ENCODE measurements at places on chromosomes 5 and 9.

- DNase-seq, result no peak
Observed at GRCh38 chr5:96332535-96333366, 100.3 kb downstream of the PCSK1 start.

DNA sequence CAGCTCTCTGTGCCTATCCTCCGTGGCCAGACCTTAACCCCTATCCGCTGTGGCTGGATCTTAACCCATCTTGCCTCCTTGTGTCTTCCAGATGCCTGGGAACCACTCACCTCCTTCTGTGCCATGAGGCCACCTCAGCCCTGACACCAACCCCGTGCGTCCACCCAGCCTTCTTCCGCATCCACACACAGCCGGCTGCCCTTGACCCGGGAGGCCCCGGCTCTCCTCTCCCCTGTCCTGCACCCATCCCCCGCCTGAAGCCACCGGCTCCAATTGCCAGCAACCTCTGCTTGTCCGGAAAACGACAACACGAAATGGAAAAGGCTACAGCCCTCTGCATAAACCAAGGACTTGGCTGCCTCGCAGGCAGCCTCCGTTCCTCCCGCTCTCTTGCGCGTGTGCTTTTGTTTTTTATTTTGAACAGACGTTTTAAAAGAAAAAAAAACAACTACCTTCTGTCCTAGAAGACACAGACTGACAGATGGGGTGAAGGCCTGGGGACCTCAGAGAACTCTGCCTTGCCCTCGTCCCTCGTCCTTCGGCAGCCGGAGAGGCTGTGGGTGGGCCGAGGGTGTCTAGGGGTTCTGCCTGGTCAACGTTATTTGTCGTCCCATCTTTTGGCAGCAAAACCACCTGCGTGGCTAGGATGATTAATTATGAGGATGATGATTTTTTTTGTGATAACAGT, 32.5 kb upstream of the HMCN2 start:
- no peak for DNase-seq

DNA sequence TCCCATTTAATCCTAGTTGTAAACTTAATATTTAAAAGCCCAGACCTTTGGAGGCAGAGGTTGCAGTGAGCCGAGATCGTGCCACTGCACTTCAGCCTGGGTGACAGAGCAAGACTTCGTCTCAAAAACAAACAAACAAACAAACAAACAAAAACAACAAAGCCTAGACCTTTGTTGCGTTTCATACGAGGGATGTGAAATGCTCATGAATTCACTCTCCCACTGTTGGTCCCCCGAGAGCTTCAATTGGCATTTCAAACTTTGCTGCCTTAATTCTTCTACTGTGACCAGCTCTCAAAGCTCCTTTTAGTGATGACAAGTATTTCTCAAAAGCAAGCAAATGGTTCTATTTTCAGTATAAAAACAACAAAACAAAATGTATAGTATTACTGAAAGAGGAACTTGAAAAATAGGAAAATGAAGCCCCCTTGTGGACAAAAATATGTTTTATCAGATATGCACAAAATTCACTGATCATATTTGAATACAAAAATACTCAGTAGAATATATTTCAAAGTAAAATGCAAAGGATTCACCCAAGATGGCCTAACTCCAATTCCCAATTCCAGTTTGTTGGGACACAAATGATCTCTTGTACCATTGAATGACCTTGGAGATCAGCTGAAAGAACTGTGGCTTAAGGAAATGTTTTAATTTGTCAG, 140.4 kb downstream of the ESM1 start:
- no peak for DNase-seq

DNA sequence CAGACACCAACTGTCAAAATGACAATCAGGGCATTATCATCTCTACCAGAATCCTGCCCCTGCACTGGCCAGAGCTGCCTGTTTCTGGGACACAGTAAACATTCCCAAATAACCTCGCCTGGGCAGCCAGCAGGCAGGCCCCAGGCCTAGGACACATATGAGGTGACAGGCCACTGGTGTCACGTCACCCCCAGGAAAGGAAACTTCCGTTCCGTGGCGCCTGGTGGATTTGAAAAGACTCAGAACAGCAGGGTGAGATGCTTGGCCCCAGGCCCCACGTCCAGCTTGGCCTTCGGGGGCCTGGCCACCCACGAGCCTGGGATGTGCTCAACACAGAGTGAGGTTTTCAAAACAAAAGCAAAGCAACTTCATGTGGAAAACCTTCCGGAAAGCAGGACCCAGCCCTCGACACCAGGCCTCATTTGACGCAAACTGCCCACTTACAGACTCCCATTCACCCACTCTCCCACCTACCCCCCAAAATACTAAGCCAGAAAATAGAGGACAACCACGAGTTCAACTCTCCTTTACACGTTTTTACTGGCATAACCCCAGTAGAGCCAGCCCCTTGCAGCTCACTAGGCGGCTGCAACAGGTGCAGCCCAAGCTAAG, 1.2 kb downstream of the SEMA4D start:
- no peak for DNase-seq

DNA sequence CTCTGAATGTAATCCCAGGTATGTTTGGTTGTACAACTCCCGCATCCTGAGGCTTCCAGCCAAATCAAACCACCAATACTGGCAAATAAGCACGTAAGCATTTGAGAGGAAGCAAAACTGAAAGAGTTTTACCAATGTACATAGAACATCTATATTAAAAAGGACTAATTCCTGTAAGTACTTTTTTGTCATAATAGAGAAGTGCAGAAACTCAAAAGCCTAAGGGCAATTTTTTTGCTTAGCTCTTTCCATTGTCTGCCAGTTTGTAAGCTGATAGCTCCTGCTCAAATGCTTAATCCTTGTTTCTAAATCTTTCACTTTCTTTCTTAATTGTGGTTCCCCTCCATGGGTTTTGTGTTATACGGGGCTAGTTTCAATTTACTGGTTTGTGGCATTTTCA, 1151.8 kb downstream of the CDH12 start:
- DNase-seq, result no peak

GRCh38 chr5:97550164-97550563, 367.1 kb upstream of the RIOK2 start:
- no peak for DNase-seq

DNA sequence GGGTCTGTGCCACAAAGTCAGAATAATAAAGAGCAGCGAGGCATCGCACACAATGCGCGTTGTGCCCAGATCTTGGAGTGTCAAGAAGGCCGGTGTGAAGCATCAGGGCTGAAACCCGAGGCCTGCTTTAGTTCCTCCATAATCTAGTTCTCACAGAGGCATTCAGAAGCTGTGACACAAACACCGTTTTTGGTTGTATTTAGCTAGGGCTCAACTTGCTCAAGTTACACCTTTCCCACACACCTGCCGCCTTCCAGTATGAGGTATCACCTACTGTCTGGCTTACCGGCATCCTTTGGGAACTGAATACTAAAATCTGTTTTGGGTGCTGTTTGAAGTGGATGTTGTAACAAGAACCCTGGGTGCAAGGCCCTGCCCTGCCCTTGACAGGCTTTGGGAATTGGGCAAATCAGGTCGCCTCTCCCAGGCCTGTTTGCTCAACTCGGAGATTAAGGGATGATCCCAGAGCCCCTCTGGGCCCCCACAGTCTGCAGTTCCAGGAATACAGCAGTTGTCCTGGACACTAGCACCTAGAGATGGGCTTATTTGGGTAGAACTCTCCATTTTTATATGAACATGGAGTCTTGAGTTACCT, 27.0 kb downstream of the SLC25A25 start:
- DNase-seq, result no peak

DNA sequence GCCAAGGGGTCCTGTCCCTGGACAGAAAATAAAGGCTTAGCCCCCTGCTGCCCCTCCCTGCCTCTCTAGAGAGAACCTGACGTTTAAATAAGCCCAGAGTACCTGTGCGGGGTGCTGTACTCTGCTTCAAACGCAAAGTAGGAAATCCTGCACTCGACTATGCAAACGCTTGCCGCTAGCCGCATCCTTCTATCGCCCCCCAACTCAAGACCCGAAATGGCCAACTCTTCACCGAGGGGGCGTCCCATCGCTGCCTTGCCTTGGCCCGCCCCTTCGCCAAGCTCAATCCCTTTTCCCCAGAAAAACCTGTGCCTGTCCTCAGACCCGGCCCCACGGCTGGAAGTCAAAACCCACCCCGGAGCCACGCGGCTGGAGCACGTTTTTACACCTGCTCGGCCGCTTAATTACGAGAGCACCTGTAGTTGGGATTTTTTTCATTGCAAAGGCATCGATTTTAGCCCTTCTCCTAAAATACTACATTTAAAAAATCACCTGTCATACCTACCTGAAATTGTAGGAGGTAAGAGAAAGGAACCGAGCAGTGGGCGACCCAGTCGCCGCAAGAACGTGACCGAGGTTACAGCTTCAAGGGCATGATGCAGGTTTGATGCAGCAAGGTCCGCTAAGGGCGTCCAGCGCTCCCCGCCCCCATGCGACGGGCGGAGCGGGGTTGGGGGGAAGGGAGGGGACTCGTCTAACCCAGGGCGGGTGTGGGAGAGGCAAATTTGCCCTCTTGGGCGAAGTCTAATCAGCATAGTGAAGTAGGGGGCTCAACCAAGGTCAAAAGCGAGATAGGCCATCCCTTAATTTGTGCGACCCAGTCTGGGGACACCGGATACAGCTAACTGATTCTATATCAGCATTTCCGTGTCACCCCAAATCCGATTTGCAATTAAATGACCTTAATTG, 3.5 kb downstream of the ELAVL2 start:
- no peak for DNase-seq

- peak; percentile 95 for DNase-seq
Observed at GRCh38 chr5:122163121-122164069, 34.0 kb downstream of the ZNF474 start.

DNA sequence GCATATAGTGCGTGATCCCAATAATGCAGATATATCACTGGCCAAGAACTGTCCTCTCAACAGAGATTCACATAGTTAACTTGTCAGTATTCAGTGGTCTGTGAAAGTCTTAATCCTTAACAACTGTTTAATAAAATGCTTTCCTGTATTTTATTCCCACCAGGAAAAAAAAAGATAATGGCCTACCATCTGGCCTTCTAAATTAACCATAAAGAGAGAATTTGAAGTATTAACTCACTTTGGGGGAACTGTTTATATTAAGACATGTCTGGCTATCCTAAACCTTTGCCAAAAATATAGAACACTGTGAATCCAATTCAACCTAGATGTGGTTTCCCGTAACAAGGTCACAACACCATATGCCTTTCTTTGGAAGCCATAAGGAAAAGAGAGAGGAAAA, 818 bp upstream of the FREM1 start:
- no peak for DNase-seq

- no peak for DNase-seq
Observed at GRCh38 chr5:1118231-1118698, 6.4 kb upstream of the SLC12A7 start.

- no peak for DNase-seq
Observed at GRCh38 chr5:99315413-99316183, 386.8 kb upstream of the CHD1 start.

GRCh38 chr9:1156794-1157550, 106.8 kb downstream of the DMRT2 start:
- no peak for DNase-seq

DNA sequence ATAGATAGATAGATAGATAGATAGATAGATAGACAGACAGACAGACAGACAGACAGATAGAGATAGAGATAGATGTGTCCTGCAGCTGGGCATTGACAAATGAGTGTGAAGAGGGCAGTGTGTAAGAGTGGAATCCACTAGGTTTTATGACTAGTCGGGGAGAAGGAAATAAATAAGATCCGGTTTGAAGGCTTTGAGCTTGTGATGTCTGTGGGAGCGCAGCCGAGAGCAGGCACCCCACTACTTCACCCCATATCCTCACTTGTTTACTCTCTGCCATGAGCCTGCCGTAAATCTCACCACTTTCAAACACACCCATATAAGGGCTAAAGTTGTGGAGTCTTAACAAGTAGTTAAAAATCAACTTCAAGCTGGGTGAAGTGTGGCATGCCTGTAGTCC, 1.4 kb upstream of the SUSD1 start:
- DNase-seq, result no peak

GRCh38 chr9:136961279-136962065, 9.4 kb downstream of the LCN12 start:
- no peak for DNase-seq

GRCh38 chr5:93909356-93909755, 168.0 kb upstream of the POU5F2 start:
- no peak for DNase-seq

GRCh38 chr9:40884072-40884901, 244.2 kb downstream of the FOXD4L6 start:
- no peak for DNase-seq

GRCh38 chr5:120599576-120599975, 135.5 kb downstream of the PRR16 start:
- DNase-seq, result no peak

DNA sequence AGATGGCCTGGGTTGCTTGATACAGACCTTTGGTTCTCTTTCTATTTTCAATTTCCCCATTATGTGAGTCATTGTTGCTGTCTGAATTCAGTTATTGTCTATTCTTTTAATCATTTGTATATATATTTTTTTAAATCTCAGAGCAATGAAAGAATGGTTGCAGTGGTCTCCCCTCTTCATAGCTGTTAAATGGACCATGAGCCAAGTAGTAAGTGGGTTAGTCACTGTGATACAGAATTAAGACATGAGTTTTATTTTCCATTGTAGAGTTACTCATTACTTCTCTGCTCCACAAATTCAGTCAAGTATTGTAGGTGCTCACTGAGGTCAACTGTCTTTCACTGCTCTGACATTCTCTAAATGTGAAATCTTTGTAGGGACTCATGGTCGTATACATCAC, 174.6 kb upstream of the GRAMD2B start:
- no peak for DNase-seq

DNA sequence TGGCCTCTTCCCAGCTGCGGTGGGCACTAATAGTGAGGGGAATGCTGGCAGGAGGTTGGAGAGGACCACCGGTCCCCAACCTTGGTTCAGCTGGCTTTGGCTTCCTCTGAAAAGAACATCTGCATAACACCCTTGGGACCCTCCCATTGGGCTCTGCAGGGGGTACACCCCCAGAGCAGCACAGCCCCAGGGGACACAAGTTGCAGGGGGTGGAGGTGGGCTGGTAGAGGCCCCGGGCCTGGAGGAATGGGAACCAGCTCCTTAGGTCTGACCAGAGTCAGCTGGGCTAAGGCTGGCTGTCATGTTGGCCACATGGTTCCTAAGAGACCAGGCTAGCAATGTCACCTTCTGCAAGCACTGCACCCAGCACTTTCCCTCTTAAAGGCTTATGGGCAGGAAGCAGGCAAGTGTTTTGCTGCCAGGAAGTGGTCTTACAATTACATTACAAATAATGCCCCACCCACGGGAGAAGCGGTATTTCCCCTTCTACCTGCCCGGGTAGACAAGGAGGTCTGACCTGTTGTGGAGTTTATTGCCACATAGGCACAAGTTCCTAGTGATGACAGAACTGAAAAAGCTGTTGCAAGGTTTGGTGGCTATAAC, 18.1 kb downstream of the GCNT4 start:
- no peak for DNase-seq

DNA sequence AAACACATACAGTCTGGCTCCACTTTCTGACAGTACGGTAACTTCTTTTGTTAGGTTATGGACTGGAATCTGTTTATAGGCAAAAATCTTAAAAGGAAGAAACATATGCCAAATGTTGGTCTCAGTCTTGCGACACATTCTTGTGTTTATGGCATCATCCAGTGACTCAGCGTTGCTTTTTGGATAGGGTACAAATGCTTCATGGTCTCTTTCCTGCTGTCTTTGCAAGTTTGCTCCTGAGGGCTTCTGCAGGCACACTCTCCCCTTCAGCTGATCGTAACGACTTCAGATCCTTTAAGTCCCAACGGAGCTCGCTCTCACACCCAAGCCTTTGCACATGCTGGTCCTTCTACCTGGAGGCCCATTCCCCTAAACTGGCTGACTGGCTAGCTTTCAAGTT, 23.6 kb upstream of the TNFSF8 start:
- DNase-seq, result peak; percentile 85

Measured in BJ (cell line).